ENCODE measurements at places on chromosomes 16 and 17. TPM values are rescaled to one million over a fixed set of nuclear protein-coding genes. Genes with fewer than 3 reads are reported as not detected.
A peak's percentile ranks its signal among the peaks of the same experiment; 100 is the strongest.

GRCh38 chr17:57939797-57940196 is 15.4 kb downstream of the CUEDC1 start:
- DNase-seq, result no peak

DNA sequence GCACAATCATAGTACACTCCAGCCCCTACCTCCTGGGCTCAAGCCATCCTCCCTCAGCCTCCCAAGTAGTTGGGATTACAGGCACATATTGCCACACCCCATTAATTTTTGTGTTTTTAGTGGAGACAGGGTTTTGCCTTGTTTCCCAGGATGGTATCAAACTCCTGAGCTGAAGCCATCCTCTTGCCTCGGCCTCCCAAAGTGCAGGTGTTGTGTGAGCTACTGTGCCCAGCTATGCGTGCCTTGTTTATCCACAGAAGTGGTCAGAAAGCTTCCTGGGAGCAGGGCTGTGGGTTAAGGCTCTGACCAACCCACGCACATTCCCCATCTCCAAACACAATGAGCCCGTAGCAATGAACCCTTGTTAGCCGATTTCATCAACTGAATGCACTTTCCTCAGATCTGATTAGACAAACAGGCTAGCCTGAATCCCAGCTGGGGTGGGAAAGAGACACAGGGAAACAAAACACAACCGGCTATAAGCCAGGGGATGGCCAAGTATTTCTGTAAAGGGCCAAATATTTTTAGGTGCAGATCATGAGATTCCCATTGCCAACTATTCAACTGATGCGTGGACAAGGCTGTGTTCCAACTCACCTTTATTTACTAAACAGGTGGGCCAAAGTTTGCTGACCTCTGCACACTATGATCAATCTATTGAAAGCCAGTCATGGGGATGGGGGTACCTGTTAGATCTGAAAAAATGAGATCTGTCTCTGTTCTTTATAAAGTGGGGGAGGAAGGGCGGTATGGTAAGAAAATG is 193.6 kb downstream of the CPPED1 start:
- no peak for DNase-seq

- no peak for DNase-seq
These were observed 62.3 kb downstream of the MARCHF10 start for GRCh38 chr17:62745806-62746205.

- no peak for DNase-seq
These were observed 58.0 kb downstream of the KANSL1 start for GRCh38 chr17:46135126-46135812.

DNA sequence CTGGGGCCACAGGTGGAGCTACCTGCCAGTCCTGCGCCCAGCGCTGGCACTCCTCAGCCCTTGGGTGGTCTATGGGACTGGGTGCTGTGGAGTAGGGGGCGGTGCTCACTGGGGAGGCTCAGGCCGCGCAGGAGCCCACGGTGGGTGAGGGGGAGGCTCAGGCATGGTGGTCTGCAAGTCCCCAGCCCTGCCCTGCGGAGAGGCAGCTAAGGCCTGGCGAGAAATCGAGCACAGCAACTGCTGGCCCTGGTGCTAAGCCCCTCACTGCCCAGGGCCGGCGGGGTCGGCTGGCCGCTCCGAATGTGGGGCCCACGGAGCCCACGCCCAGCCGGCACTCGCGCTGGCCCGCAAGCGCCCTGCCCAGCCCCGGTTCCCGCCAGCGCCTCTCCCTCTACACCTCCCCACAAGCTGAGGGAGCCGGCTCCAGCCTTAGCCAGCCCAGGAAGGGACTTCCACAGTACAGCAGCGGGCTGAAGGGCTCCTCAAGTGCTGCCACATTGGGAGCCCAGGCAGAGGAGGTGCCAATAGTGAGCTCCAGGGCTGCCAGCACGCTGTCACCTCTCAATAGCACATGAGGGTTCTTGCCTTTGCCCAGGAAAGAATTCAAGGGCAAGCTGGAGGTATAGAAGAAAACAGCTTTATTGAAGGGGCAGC is 11.0 kb upstream of the EEF2KMT start:
- no peak for DNase-seq

HAP1 gene
- total RNA-seq, result 0.28 TPM

RCVRN gene
- total RNA-seq, result not detected

KCNJ16 gene
- 0.07 TPM for total RNA-seq

FBXW10B gene
- total RNA-seq, result not detected

DNA sequence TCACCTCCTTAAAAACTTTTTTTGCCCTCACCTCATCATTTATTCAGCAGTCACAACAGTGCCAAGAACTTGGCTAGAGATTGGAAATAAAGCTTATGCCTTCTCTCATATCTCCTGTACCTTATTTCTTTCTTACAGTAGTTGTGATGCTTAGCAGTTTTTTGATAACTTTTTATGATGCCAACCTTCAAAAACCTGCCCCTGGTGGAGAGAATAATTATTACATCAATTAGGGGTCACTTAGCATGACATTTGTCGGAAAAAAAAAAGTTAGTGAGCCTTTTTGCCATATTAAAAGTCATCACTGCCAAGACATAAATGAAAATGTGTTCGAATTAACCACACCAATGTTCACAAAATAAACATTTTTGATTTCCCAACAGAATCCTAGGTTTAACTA is 296.6 kb downstream of the WWOX start:
- DNase-seq, result no peak

DNA sequence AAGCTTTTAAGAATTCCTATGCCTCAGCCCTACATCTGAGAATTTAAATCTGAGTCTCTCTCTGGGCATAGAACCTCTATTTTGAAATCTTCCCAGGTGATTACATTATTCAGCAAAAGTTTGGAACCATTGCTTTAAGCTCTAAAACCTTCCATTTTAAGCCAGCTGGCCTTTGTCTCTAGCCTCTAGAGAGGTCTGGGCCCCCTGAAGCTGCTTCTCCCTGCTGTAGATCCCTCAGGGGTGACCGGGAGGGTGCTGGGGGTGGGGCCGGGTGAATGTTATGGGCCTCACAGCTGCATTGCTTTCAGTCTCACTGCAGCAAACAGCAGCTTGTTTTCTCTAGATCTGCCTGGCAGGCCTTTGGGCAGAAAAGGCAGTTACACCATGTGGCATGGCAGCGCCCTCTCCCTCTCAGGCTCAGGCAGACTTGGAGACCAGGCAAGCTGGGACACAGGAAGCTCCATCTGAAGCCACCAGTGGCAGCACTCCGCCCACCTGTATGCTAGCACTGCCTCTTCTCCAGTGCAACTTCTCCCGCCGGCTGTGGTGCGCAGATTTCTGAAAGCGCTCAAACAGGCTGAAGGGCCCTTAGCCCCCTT is 66.3 kb downstream of the MPRIP start:
- peak; percentile 62 for DNase-seq

HBM gene
- not detected for total RNA-seq

DNA sequence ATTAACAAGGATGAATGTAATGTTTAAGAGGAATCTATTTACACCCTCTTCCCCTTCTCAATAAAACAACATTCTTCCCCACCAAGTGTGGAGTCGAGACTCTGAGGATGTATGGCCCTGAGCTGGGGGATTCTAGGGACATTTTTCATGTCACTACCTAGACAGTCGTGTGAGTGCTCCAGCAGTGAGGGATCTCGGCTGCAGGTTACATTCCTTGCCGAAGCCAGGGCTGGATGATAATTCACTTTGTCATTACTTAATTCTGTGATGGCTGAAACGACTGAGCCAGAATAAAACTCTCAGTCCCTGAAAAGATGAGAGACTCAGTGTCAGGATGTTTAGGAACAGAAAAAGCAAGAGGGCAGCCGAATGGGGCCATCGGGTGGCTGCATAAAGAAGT is 106.9 kb upstream of the HSBP1 start:
- DNase-seq, result no peak

DNA sequence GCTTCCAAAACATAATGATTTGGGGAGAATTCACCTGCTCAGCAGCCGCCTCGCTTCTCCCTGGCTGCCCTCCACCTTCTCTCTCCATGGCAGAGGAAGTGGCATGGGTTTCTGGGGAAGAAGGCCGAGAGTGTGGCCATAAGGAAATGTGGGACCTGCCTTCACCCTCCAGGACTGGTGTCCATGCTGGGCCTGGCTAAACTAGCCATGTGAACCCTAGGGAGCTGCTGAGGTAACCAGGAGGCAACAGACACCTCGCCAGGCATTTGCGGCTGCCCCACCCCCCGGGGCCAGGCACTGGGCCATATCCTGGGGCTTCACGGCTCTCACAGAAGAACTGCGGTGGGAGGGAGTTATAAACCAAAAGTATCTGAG is 9.9 kb upstream of the CMTM4 start:
- no peak for DNase-seq

- DNase-seq, result no peak
These were observed 38.4 kb upstream of the INTS2 start for GRCh38 chr17:61966191-61966590.

DNA sequence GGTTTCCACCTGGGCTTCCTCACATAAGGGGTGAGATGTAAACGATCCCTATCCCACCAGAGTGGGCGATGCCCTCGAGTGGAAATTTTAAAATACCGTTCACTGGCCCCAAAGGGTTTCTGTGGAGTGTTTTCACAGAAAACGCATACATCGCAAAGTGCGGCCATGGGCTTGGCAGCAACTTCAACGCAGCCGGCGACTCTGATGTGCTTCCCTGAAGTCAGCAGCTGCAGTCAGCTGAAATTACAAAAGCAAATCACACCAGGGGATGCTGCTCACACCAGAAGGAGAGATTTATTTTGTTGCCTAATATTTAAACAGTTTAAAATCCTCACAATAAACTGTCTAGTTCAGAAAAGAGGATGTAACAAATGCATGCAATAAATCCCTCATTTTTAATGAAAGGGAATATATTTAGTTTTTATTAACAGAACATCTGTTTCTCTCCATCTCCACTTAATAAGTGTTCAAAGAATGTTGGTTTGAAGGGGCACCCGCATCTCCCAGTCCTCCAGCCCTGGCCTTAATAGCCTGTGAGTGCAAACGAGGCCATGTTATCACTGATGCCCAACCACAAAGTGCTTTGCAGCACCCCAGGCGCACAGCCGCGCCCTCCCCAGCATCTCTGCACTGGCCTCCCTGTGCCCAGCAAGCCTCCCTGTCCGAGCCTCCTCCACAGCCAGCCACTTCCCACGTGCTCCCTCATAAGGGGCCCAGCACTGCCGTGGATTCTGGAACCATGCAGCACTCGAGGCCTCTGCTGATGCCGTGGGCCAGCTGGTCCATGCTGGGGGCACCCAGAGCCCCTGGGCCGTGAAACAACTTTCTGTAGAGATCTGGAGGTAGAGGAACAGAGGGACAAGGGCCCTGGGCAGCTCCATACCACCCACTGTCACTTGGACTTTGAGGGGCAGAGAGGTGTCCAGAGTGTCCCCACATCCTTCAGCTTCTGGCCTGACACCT is 17.3 kb upstream of the XYLT2 start:
- no peak for DNase-seq

DNA sequence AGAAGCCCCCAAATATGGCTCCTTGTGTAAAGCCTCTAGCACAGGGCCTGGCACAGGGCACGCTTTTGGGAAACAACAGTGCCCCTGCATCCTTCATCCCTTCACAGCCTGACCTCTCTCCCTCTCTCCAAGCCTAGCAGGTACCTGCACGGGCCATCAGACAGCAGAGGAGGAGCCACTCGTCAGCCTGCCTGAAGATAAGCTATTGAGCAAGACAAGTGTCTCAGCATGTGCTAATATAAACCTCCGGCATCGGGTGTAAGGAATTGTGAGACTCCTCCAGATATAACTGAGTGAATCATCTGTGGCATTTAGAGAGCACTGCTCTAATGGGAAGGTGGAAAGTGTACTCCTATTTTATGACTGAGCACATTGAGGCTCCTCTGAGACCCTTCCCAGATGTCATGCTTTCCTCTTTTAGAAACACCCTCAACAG is 38.3 kb downstream of the TBX4 start:
- no peak for DNase-seq

KRT39 gene
- not detected for total RNA-seq

- no peak for DNase-seq
These were observed 74.0 kb upstream of the CREBBP start for GRCh38 chr16:3954411-3954921.

LGALS3BP gene
- 129 TPM for total RNA-seq

DNA sequence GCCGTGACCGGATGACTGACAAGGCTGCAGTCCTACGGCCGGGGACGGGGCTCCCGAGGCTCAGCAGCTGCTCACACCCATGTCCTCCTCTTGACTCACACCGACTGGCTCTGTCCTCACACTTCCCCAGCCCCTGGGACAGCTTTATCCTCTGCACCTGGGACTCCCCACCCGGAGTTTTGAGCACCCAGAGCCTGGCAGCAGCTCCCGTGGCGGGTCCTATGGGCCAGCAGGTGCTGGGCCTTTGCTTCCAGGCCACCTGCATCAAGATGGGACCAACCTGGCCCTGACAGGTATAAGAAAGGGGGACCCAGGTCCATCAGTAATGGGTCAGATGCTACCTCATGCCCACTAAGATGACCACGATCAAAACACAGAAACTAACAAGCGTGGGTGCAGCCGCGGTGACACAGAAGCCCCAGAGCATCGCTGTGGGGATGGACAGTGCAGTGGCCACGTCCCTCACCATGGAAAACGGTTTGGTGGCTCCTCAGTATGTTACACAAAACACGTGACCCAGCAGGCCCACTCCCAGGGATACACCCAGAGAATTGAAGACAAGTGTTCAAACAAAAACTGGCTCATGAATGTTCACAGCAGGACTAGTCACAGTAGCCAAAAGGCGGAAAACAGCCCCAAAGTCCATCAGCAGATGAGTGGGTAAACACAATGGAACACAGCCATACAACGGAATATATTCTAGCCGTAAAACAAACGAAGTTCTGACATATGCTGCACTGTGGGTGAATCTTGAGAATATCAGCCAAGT is 3.3 kb upstream of the NOTUM start:
- no peak for DNase-seq

DNA sequence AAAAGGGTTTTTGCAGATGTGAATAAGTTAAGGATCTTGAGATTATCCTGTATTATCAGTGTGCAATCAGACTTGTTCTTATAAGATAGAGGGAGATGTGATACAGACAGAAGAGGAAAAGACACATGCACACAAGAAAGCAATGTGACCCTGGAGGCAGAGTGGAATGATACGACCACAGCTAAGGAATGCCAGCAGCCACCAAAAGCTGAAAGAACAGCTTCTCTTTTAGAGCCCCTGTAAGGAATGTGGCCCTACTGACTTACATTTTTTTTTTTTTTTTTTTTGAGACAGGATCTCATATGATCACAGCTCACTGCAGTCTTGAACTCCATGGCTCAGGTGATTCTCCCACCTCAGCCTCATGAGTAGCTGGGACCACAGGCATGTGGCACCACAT is 62.3 kb upstream of the CNTNAP4 start:
- DNase-seq, result no peak

UTS2R gene
- total RNA-seq, result not detected
